Germinal center (tissue), 1 donor: ENCODE measurements at places on chromosomes 2 and 18.
A peak's percentile ranks its signal among the peaks of the same experiment; 100 is the strongest.

DNA sequence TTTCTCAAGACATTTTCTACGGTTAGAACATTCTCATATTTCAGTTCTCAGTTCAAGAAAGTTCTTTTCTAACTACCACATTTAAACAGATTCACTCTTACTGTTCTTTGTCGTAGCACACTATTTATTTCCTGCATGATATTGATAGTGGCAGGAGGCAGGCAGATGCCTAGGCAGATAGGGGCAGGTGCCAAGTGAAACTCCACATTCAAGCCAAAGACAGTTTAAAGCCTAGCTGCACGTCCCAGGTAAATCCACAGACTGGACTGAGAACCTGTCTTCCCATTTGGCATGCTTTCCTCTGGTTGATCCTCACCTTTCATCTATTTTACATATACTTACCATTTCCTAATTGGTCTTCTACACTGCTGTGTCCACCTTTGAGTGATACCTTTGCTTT lies 359.3 kb downstream of the TMX3 start:
- DNase-seq, result no peak

DNA sequence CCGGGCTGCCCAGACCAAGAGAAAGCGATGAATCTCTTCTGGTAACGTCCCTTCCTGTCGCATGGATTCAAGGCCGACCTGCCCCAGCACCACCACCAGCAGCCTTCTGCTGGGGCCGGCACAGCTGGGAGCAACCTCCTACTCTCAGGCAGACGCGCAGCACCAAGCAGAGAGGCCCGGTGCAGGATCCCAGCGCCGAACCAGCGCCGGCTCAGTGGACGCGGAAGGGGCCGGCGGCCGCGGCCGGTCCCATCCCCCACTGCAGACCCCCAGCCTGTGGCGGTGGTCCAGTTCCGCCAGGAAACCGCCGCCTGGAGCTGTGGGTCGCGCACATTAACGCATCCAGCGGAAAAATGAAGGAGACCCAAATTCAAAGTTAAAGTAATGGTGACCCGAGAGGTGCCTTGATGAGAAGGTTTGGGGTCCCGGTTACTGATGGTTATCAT lies 525 bp upstream of the MAL start:
- no peak for DNase-seq

- DNase-seq, result peak; percentile 24
These were observed 23.2 kb upstream of the SLC35F6 start for GRCh38 chr2:26740890-26741302.

DNA sequence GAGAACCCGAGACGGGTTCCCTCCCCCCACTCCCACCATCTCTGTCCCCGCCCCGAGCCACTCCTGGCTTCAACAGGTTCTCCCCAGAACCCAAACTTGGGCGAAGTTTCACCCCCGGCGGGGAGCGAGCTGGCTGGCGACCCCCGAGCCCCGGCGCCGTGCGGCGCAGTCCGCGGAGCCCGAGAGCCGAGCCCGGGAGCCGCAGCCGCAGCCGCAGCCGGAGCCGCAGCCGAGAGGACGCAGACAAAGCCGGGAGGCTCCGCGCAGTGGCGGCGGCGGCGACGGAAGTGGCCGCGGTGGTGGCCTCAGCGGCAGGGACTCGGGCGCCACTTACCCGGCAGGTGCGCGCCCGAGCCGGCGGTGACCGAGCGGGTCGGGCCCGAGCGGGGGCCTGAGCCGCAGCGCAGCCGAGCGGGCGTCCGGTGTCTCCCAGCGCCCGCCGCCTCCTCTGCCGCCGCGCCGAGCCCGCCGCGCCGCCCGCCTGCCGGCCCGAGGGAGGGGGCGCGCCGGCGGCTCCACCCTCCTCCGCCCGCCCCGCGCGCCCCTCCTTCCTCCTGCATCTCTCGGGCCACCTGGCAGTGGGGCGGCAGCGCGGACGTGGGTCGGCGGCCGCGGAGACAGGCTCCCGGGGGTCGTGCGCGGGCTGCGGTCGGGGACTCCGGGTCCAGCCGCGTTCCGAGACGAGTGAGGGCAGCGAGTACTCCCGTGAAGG lies at the start of gene ECEL1:
TSS of gene ECEL1 (minus strand) at position 450 of the 712 bp plus-strand sequence. CDS start 1,181 bp downstream, outside the sequence.
- peak; percentile 32 for DNase-seq

GRCh38 chr2:159984034-159984433 lies 78.4 kb downstream of the PLA2R1 start:
- no peak for DNase-seq

DNA sequence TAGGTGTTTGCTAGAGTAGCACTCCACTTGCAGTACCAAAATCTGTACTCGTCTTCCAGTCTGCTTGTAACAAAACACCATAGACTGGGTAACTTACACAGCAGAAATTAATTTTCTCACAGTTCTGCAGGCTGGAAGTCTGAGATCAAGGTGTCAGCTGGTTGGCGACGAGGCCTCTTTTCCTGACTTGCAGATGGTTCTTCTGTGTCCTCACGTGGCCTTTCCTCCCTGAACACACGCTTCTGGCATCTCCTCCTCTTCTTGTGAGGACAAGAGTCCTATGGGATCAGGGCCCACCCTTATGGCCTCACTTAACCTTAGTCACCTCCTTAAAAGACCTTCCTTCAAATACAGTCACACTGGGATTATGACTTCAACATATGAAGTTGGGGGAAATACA lies 493.5 kb upstream of the MYT1L start:
- DNase-seq, result no peak

DNA sequence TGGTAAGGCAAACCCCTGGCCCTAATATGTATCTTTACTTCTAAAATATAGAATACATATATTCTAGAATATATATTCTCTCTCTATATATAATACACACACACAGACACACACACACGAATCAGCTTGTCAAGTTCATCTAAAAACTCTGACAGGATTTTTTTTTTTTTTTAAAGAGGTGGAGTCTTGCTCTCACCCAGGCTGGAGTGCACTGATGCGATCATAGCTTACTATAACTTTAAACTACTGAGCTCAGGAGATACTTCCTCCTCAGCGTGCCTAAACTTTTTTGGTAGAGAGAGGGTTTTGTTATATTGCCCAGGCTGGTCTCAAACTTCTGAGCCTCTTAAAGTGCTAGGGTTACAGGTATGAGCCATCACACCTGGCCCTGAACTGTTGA lies 45.2 kb downstream of the DOK1 start:
- no peak for DNase-seq

- peak; percentile 58 for DNase-seq
These were observed 441.5 kb upstream of the POU3F3 start for GRCh38 chr2:104412384-104412783.

DNA sequence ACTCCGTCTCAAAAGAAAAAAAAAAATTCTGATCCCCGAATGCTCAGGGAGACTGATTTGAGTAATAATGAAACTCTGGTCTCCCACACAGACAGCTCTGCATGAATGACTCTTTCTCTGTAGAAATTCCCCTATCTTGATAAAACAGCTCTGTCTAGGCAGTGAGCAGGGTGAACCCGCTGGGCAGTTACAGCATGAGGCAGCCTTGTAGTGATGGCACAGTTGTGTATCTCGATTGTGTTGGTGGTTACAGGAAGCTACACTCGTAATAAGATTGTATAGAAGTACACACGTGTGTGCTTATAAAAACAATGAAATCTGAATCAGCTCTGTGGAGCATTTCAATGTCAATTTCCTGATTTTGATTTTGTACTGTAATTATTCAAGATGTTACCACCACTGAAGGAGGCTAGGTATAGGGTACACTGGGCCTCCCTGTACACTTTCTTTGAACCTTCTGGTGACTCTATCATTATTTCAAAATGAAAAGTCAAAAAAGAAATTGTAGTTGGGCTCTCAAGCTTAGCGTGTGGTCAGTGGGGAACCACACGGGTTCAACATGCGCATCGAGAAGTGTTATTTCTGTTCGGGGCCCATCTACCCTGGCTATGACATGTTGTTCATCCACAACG lies 34.9 kb upstream of the ATP8B1 start:
- peak; percentile 23 for DNase-seq

DNA sequence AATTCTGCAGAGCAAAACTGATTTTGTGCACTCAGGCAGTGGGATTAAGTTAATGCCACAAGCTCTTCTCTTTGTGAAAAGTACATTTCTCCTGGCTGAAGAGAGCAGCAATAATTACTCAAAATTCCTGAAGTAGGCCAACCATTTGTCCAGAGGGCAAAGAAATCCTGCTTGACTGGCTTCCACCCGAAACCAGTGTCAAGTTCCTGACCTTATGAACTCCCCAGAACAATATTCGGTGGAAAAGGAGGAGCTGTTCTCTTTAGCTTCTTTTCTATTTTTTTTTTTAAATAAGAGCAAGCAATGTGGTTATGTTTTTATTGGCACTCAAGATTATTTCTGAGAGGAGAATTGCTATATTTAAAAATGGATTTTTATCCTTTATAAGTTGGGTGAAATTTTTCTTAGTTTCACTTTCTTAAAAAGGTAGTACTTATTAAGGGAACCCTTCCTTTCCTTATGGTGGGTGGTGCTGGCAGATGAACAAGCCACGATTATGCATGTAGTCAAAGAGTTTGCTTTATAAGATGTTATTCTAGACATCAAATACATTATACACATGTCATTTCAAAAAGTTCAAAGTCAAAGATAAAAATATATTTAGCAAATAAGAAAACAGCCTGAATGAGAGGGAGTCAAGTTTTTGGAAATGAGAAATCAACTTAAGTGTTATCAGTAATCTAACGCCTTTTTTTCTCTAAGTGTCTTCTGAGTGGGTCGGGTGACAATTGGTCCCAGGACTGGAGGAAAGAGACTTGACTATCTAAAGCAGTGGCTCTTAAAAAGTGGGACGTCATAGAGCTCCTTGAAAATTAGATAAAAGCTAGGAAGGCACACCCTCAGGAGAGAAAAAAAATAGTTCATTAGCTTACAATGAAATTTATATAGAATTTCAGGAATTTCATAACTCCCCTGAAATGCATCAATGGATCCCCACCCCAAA lies 194.5 kb downstream of the IKZF2 start:
- DNase-seq, result no peak

GRCh38 chr18:9742524-9743131 lies 34.5 kb downstream of the RAB31 start:
- no peak for DNase-seq

GRCh38 chr18:56873441-56874140 lies 222.4 kb downstream of the WDR7 start:
- DNase-seq, result no peak

DNA sequence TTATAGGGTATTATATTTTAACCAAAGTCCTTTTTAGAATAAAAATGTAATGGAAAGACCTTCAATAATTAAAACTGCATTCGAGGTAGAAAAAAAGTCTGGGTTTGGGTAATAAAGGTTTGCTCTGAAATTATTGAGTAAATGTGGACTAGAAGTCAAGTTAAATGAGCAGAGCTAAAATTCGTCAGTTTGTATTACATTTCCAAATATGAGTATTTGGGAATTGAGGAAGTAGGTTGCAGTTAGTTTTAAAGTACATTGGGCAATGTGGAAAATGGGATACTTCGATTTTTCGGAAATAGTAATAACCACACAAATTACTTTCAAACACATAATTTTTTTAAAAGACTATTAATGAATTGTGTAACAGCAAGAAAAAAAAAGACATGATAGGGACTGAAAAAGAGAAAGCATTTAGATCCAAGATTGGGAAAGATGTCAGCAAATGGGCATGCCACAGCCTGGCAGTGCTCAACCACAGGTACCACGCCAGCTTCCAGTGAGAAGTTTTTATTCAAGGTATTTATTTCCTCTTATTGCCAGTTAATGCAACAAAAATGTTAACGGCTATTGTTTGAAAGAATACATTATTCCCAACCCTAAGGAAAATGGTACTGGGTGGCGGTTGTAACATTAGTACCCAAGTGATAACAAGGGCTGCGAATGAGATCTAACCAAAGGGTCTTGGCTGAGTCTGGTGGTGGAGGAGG lies 50.0 kb downstream of the TTC39C start:
- DNase-seq, result no peak

DNA sequence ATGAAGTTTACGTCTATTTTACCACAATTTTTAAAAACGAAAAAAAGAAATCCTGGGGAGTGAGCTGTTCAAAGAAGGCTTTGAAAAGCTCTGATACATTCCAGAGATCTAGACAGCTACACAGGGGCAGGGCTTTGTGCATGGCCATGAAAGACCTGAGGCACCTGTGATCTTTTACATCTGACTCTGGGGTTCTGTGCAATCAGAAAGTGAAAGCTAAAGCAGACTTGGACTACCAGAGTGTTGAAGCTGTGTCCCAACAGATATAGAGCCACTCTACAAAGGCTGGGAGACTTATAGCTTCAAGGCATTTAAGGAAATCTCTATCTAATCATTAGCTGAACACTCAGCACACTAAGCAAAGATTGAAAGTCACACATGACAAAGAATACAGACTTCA lies 34.1 kb downstream of the PARD6G start:
- no peak for DNase-seq

- DNase-seq, result no peak
These were observed 157.3 kb downstream of the RHBDD1 start for GRCh38 chr2:226993171-226993570.

GRCh38 chr2:188089901-188090300 lies 201.8 kb upstream of the GULP1 start:
- no peak for DNase-seq

GRCh38 chr18:58272779-58273435 lies 228.9 kb downstream of the NEDD4L start:
- no peak for DNase-seq

DNA sequence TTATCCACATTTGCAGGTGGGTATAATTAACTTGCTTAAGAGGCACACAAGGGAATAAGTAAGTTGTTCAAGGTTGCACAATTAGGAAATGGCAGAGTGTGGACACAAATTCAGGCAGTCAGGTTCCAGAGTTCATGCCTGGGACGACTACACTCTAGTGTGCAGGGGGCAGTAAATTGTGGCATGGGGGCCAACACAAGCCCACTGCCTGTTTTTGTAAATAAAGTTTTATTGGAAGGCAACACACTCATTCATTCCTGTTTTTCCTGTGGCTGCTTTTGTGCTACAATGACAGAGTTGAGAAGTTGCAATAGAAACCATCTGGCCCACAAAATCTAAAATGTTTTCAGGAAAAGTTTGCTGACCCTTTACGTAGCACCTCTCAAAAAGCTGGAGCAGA lies 41.4 kb downstream of the XDH start:
- DNase-seq, result no peak

- no peak for DNase-seq
These were observed 43.4 kb upstream of the MTCL1 start for GRCh38 chr18:8661754-8662559.

DNA sequence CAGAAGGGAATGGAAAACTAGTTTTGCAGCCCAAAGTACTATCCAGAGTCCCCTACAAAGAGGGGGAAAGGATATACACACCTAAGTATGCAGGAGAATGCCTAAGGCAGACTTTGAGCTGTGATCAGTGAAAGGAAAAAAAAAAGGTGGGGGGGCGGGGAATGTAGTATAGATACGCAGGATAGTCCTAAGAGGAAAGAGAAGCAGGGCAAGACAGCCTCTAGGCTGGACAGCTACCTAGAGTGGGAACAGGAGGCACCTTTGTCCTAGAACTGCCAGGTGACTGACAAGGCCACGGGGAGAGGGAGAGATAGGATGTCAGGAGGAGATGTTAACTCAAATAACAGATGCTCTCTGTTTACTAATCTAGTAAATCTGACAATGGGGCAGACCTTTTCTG lies 6.0 kb downstream of the REEP1 start:
- no peak for DNase-seq

- DNase-seq, result no peak
These were observed 7.1 kb downstream of the CASP8 start for GRCh38 chr2:201267278-201268030.

GRCh38 chr18:61402726-61403125 lies 69.5 kb downstream of the CDH20 start:
- DNase-seq, result no peak
